Cardiac septum (tissue), 1 donor: ENCODE measurements at places on chromosomes 1 and 21. TPM values are rescaled to one million over a fixed set of nuclear protein-coding genes. Genes with fewer than 3 reads are reported as not detected.

Gene BARHL2
- total RNA-seq: not detected

Gene LPAR3
- 2.0 TPM for total RNA-seq

Gene RPE65
- total RNA-seq: 0.13 TPM

Gene LIPI
- total RNA-seq: not detected

Gene KIF21B
- total RNA-seq: 0.73 TPM

Gene NR5A2
- 0.89 TPM for total RNA-seq

Gene CHRM3
- total RNA-seq: 0.40 TPM

Gene CENPL
- total RNA-seq: 3.9 TPM

Gene S100A7
- total RNA-seq: not detected

Gene GCSAML
- total RNA-seq: not detected

Gene PADI4
- 2.7 TPM for total RNA-seq

Gene OLFML3
- 8.2 TPM for total RNA-seq

Gene CFHR1
- total RNA-seq: not detected

Gene CFAP45
- 0.32 TPM for total RNA-seq

Gene FCER1G
- total RNA-seq: 11.4 TPM

Gene ADAR
- total RNA-seq: 54.1 TPM

Gene KCNQ4
- 3.6 TPM for total RNA-seq

Gene OR2T11
- not detected for total RNA-seq

Gene DNASE2B
- not detected for total RNA-seq

Gene DNALI1
- 3.0 TPM for total RNA-seq

Gene WDR64
- total RNA-seq: not detected
